ENCODE measurements at places on chromosomes 1 and 21. TPM values are rescaled to one million over a fixed set of nuclear protein-coding genes. Genes with fewer than 3 reads are reported as not detected.
A peak's percentile ranks its signal among the peaks of the same experiment; 100 is the strongest.

Gene PRAMEF7
- not detected for total RNA-seq

Gene PCSK9
- 0.11 TPM for total RNA-seq

Gene SLAMF6
- total RNA-seq = not detected

Gene NDUFS5
- total RNA-seq = 319 TPM

Gene MPZ
- 0.11 TPM for total RNA-seq

Gene DENND2C
- total RNA-seq = 6.8 TPM

Gene VHLL
- total RNA-seq = not detected

Gene RNF220
- 123 TPM for total RNA-seq

Gene ADAMTS4
- 5.9 TPM for total RNA-seq

DNA sequence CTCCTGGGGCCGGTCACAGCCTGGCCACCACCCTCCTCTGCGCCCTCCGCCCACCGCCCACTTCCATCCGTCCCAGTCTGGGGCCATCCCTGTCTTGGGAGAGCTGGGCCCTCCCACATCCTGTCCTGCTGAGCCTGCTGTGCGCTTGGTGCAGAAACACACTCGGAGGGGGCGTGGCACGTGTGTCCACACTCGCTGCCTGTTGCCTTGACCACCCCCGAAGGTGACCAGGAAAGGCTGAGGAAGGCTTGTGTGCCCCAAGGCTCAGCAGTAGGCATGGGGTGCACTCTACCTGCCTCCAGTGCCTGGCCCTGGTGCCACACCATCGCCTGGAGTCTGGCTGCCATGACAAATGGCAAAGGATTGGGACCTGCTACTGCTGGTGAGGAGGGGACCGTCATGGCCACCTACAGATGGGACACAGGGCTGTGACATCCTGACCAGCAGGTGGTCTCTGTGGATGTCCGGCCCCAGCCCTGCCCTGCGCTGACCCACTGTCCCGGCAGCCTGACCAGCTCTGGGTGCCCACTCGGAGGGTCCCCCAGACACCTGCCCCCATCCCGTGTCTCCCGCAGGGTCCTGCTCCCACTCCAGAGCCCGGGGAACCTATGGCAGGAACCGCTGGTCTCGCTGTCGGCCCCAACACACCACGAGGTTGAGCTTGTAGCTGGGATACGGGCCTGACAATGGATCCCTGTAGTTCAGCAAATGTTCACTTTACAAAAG, 23.2 kb upstream of the PTTG1IP start:
- no peaks in the 10 kb centered on the region for H3K36me3 ChIP-seq
- H3K27me3 ChIP-seq = no peaks in the 10 kb centered on the region
- H3K4me3 ChIP-seq = no peak overlapping the region
- DNase-seq = no peak
- H3K27ac ChIP-seq = no peak overlapping the region
- H3K4me1 ChIP-seq = no peaks in the 10 kb centered on the region

- no peaks in the 10 kb centered on the region for H3K27me3 ChIP-seq
- no peak overlapping the region for H3K4me3 ChIP-seq
- H3K27ac ChIP-seq = no peak overlapping the region
- no peak for DNase-seq
These were observed 52.3 kb upstream of the INSL5 start for GRCh38 chr1:66853379-66853778.

DNA sequence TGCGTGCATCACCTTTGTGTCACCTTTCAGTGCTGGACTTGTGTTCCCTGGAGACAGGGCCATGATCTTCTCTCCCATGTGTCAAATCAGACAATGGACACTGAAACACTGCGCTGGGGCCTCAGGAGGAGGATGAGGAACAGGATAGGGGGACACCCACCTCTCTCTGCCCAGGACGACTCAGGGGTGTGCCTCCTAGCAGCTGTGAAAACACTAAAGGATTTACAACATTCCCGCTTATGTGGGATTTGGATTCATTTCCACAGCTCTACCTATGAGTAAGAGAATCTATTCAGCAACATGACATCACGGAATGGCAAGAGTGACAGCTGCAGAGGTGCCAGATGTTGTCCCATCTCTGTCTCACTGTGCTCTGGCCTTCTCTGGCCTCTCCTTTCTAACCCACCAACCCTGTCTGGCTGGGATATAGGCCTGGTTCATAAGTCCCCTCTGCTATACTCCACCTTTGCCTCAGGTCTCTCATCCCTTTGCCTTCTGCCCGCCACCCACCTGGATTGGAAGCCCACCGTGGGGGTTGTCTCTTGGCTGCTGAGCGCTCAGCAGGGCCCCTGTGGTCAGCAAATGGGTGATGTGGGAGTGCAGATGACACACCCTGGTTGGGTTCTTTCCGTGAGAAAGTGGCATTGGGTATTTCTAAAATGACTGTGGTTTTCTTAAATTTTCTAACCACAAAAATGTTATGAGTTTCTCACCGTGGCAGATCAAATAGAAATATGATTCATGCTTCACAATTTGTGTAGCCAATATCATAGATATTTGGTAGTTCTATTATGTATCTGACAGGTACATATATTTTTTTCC, 47.1 kb upstream of the TLR5 start:
- peaks cover 3% of the 10 kb centered on the region for H3K27me3 ChIP-seq
- H3K27ac ChIP-seq = no peak overlapping the region
- H3K4me3 ChIP-seq = no peak overlapping the region
- peaks cover 12% of the 10 kb centered on the region for H3K4me1 ChIP-seq
- peak; percentile 86 for DNase-seq
- no peaks in the 10 kb centered on the region for H3K36me3 ChIP-seq

DNA sequence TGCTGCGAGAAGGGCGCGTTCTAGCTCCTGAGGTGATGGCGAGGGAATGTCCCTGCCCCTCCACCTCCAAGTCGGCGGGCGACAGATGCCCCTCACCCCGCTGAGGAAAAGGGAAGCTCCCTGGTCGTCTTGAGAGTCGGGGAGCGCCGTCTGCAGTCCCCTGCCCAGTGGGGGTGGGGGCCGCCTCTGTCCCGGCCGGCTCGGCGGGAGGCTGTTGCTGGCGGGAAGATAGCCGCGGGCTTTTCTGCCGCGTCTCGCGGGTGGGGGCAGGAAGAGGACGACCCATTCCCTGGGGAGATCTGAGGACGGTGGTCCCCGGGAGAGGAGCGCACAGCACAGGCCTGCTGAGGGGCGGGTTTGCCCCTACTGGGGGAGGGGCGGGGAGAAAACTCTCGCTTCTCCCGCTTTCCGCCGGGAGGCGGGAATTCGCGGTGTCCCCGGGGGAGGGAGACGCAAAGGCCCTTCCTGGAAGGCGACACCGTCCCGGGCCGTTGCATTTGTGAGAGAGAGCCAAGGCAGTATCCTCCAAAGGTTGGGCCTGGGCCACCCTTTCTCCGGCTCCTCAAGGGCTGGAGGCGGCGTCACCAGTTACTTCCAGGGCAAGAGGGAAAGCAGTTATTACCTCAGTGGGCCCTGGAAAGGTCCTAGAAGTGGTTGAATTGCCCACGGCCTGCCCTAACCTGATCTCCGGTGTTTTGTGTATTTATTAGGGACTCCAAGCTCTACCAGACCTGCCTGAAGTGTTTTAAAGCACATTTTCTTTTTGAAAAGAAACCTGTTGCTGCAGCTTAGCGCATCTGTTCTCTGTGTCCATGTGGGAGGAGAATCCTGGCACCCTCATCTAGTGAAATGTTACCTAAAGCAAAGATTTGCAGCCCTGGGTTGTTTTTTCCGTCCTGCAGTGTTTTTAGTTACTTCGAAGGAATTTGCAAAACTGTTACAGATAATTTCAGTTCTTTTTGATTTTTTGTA, 648 bp downstream of the S100PBP start:
- no peaks in the 10 kb centered on the region for H3K27me3 ChIP-seq
- peak overlapping the region; percentile 87 for H3K4me3 ChIP-seq
- DNase-seq = peak; percentile 79
- H3K4me1 ChIP-seq = peaks cover 28% of the 10 kb centered on the region

GRCh38 chr21:32946654-32947053, 79.1 kb upstream of the OLIG2 start:
- H3K4me1 ChIP-seq = no peaks in the 10 kb centered on the region
- no peaks in the 10 kb centered on the region for H3K36me3 ChIP-seq
- DNase-seq = peak; percentile 17
- H3K27ac ChIP-seq = no peak overlapping the region

DNA sequence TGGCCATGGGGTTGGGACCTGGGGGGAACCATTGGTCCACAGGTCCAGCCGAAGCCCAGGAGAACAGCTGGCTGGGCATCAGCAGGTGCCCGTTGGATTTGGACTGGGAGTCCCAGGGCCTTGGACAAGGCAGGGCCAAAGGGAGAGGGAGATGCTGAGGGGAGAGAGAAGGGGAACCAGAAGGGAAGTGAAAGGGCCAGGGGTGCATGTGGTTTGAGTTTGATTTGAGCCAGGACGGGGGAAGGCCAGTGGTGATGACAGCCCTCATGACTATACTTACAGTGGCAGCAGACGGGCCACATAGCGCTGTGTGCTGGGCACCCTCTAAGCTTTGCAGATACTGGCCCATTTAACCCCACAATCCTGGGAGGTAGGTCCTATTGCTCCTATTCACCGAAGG, 18.8 kb downstream of the AGRN start:
- no peak for DNase-seq
- no peaks in the 10 kb centered on the region for H3K36me3 ChIP-seq
- no peak overlapping the region for H3K27ac ChIP-seq
- H3K27me3 ChIP-seq = peaks cover 8% of the 10 kb centered on the region
- no peak overlapping the region for H3K4me3 ChIP-seq

- peaks cover 13% of the 10 kb centered on the region for H3K4me1 ChIP-seq
- peaks cover 7% of the 10 kb centered on the region for H3K36me3 ChIP-seq
- DNase-seq = peak; percentile 84
- H3K4me3 ChIP-seq = no peak overlapping the region
- H3K27ac ChIP-seq = peak overlapping the region; percentile 53
- no peaks in the 10 kb centered on the region for H3K27me3 ChIP-seq
These were observed 213.4 kb downstream of the APP start for GRCh38 chr21:25956993-25957714.

DNA sequence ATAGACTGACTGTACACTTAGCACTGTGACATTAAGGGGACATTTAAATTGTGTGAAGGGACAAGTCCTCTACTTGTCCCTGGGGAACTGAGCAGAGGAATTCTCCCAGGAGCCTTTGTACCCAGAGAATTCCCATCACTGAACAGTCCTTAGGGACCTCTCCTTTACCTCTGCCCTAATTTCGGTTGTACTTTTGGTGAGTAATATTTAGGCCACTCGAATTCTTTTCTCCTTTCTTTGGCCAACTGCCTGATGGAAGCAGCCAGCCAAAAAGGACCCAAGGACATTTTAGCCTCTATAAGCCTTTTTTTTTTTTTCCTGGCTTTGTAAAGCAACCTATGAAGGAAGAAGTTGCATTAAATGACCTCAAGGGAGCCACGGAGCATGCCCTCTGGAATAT, 71.5 kb downstream of the NR5A2 start:
- peaks cover 8% of the 10 kb centered on the region for H3K4me1 ChIP-seq
- H3K4me3 ChIP-seq = no peak overlapping the region
- peak; percentile 39 for DNase-seq
- no peaks in the 10 kb centered on the region for H3K36me3 ChIP-seq

DNA sequence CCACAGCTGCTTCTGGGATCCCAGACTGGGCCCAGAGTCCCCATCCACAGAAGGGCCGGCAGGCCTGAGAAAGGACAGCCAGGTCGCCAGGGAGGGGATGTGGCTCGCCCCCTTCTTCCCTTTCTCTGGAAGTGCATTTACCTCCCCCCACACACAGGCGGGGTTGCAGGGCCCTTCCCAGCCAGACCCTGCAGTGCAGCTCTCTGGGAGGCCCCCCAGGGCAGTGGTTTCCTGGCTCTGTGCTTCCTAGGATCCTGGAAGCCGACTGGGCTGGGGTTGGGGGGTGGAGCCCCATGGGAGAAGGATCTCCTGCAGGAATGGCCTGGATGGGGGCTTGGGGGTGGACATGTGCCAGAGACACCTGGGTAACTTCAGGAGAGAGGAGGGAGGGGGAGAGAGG, 4.2 kb upstream of the COL6A1 start:
- no peaks in the 10 kb centered on the region for H3K27me3 ChIP-seq
- H3K4me3 ChIP-seq = no peak overlapping the region
- DNase-seq = no peak
- peaks cover 39% of the 10 kb centered on the region for H3K4me1 ChIP-seq
- no peak overlapping the region for H3K27ac ChIP-seq
- H3K36me3 ChIP-seq = no peaks in the 10 kb centered on the region

DNA sequence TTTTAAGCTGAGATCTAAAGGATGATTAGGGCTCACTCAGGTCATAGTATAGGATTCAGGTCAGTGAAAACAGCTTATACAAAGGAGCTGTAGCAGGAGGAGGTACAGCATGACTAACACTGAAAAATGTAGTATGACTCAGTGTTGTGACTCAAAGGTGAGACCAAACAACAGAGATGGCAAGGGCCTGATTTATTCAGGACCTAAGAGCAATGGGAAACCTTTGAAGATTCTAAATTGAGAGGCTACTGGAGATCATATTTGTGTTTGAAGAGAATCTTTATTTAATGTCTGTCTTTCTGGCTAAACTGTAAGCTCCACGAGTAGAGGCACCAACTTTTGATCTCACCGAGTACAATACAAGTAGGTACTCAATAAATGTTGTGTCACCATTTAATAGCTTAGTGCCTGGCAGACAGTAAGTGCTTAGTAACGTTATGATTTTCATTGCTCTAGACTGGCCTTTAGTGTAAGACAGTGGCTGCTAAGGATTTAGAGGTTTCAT, 43.5 kb downstream of the PRKAA2 start:
- no peak overlapping the region for H3K4me3 ChIP-seq
- H3K27me3 ChIP-seq = no peaks in the 10 kb centered on the region
- no peak overlapping the region for H3K27ac ChIP-seq
- H3K4me1 ChIP-seq = peaks cover 18% of the 10 kb centered on the region
- DNase-seq = peak; percentile 80
- no peaks in the 10 kb centered on the region for H3K36me3 ChIP-seq

GRCh38 chr21:45643021-45643980, at the start of gene PCBP3:
TSS of gene PCBP3 (plus strand) at chr21:45643725. CDS start at chr21:45850086, 206,361 bp downstream.
- no peaks in the 10 kb centered on the region for H3K4me1 ChIP-seq
- H3K4me3 ChIP-seq = peak within 1 kb of the TSS; percentile 58
- H3K36me3 ChIP-seq = no peaks in the 10 kb centered on the region
- no peaks in the 10 kb centered on the region for H3K27me3 ChIP-seq

- DNase-seq = peak; percentile 26
- H3K27me3 ChIP-seq = peaks cover 34% of the 10 kb centered on the region
- H3K36me3 ChIP-seq = no peaks in the 10 kb centered on the region
- H3K4me3 ChIP-seq = no peak overlapping the region
These were observed 49.4 kb downstream of the ILDR2 start for GRCh38 chr1:166925810-166926478.

All from GM23248 (cell line).